Stimulated activated CD8-positive, alpha-beta memory T cell treated with anti-CD3 and anti-CD28 coated beads, Interleukin-7, amount 100 ng/mL, for 24 hours (primary cell): ENCODE measurements at places on chromosomes 6 and 20.

DNA sequence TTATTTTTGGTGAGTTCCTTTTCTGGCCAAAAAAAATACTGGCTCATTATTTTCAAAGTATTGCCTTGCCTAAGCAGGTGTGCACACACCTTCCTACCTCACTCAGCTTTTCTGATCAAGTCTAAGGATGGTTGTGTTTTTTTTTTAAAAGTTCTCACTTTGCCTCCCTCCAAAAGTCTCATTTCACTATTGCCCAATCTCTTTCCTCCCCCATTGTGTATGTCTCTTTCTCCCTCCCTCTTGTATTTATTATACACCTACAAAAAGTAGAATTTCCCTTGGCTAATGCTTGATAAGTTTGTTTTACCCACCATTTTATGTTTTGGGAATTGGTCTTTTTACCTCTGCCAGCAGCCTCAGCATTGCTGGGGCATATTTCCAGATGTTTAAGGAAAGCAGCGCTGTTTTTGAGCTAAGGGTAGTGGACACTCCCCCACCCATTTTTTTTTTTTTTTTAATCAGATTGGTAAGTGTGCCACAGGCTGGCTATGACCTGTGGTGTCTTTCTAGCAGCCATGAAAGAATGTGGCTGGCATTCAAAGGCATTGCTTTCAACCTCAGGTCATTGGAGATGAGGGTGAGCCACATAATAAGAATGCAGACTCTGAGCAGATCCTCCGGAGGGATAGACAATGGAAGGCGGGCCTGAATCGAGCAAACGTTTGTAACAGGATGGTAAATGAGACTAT is 668.6 kb downstream of the UTRN start:
- no peak for DNase-seq

DNA sequence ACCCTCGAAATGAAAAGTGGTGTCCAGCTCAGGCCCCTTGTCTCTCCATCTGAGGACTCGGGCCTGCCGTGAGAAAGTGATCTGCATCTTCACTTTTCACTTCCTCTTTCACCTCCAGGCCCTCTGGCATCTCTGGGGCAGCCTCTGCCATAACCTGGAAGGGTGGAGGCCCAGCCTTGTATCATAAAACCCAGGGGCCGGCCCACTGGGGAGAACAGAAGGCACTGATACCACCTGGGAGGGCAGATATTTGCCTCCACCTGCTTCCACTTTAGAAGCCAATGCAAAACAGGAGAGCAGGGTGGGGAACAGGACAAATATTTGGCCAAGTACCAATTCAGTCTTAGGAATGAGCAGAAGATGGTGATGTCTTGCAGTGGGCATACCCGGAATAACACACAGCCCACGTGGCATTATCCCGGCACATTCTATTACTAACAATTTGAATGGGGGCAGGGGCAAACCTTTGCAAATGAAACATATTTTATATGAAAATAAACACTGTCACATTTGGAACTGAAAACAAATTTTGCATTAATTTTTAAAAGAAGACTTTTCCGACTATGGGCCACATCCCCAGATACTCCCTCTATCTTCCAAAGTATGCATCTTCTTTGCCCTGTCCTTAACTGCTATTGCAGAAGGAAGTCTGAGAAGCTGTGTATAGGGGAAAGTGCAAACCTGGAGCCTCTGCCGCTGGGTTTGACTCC is 69.2 kb upstream of the TBC1D7 start:
- DNase-seq: no peak

DNA sequence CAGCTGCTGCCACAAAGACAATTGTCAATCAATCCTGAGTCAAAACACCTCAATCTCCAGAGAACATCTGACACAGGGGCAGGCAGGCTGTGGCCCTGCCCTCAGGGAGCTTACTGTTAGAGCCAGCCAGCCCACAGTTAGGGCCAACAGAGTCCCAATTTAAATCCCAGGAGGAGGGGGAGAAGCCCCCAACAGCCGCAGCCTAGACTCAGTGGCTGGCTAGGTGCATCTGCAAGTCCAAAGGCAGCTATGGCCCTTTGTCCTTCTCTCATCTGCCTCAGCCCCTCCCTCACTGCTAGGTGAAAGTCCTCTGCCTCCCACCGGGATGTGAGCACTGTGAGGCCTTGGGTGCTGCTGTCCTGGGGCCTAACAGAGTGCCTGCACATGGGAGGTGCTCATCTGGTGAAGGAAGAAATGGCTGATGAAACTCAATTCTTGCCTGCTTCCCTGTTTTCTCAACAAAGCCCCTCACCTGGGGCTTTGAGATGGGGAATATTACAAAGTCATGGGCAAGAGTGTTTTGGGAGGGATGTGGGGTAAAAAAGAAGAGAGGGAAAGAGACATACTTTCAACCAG is 33.7 kb upstream of the VEGFA start:
- no peak for DNase-seq

DNA sequence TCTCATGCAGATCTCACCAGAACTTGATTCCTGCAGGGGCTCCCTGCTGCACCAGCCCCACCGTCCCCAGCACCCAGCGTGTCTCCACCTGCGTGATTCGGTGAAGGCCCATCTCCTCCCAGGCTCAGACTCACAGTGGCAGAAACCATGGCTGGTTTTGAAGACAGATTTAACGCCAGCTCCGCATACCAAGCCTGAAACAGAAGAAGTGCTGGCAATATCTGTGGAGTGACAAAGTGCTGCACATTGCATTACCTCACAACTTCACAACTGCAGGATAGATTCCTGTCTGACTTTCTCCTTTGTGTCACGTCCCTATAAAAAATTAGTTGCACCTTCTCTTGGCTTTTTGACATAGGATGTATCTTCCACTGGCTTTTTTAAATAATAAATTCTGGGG is 120.7 kb downstream of the TTLL2 start:
- no peak for DNase-seq

DNA sequence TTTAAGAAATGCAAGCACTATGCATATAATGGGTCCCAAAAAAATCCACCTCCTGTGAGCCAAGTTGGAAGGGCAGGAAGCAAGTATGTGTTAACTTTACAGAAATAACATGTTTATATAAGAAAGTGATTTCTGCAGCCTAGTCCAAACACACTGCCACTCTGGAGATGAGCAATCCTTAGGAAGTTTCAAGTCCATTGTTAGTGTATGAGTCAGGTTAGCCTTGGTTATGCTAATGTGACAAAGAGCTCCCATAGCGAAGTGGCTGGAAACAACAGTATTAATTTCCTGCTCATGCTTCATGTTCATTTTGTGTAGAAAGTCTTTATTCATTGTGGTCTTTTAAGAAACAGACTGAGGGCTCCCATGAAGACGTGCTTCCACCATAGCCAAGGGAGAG is 121.4 kb downstream of the TBXT start:
- DNase-seq: no peak

DNA sequence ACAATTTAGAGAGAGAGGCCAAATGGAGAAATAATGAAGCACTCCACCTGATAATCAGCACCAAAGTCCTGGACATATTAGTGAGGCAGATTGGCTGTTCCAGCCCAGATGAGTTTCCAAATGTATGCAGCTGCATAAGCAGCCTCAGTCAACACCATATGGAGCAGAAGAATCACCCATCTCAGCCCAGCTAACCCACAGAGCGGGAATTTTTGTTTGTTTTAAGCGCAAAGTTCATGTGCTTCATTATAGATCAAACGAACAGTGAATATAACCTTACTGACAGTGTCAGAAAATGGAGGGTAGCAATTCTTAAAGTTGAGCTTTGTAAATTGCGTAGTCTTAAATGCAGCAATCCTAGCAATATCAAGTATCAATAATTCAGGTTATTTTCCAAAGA is 234.0 kb upstream of the CEP162 start:
- no peak for DNase-seq

- DNase-seq: no peak
Observed at GRCh38 chr20:48691523-48691922, 136.3 kb downstream of the PREX1 start.

DNA sequence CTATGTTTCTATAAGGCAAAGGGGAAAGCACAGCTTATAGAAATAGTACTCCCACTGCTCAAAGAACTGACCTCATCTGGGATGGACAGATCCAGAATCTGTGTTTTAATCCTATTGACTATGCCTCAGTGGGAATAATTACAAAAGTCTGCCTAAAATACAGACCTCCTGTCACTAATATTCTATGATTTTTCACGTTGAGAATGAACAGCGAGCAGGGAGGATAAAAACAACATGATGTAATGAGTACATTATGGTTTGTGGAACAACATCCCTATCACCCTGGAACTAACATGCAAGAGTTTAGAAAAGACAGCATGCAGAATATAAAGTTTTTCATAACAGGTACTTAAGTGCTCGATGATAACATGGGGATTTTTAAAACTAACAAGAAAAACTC is 53.9 kb downstream of the EPHA7 start:
- no peak for DNase-seq

- DNase-seq: no peak
Observed at GRCh38 chr6:170127151-170127550, 163.7 kb downstream of the DLL1 start.

DNA sequence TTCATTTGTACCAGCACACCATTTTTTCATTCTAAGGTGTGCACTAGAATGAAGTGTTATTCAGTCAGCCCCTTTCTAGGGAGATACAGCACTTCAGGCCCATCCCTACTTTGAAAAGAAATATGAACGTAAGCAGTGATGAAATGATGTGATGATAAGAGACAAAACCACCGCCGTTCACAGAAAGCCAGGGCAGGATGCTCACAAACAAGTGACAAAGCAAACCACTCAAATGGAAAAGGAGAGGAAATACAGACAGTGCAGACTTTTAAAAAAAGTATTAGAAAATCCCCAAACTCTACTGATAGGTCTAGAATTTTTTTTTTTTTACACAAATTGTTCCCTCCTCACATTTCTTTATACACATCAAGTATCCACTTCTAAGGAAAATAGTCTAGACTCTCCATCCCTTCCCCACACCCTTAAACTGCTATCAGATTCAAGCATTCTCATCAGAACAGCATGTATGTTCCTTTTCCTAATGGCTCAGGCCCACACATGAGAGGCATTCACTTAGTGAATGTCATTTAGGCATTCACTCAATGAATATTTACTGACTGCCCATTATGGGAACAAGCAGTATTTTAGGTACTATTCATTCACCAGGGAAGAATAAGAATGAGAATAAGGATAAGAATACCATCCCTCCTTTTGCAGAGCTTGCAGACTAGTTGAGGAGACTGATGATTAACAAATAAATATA is 243.5 kb downstream of the GMPR start:
- DNase-seq: no peak

DNA sequence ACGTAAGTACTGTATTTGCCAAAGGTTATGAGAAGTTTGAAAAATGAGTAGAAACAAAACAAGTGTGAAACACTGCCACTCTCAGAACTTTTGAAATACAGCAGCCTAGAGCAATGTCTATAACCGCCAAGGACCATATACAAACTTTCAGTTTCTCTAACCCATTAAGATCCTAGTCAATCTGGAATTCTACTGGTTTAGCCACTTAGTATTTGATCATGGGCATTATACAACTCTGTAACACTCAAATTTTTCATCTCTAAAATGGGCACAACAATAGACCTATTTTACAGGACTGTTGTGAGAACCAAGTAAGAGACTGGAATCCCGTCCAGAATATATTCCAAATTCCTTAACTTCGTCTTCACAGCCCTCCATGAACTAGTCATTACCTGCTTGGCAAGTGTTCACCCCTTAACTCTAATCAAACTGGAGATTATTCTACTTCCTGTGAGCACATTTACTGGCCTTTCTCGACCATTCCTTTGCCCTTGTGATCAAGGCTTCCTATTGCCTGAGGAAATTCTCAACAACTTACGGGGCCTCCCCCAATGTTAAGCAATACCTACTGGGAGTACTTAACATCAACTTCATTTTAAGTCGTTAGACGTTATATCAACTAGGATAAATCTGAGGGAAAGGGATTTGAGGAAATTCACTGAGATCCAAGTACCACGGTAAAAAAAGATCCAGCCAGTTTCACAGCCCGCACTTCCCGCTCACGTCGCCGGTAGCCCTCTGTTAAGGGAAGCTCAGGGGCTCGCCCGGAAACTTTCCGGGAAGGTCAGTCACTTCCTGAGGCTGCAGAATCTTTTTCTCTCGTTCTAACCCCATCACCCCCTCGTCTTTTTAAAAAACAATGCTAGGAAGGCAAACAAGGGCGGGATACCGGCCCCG is 1.1 kb downstream of the EIF2S2 start:
- no peak for DNase-seq

GRCh38 chr6:157528931-157529653 is 148.1 kb downstream of the ZDHHC14 start:
- no peak for DNase-seq

GRCh38 chr20:15482525-15482924 is 1090.7 kb downstream of the KIF16B start:
- no peak for DNase-seq

- DNase-seq: no peak
Observed at GRCh38 chr20:50550531-50550930, 40.3 kb downstream of the PTPN1 start.

GRCh38 chr6:109397020-109397419 is 14.8 kb upstream of the CD164 start:
- no peak for DNase-seq

DNA sequence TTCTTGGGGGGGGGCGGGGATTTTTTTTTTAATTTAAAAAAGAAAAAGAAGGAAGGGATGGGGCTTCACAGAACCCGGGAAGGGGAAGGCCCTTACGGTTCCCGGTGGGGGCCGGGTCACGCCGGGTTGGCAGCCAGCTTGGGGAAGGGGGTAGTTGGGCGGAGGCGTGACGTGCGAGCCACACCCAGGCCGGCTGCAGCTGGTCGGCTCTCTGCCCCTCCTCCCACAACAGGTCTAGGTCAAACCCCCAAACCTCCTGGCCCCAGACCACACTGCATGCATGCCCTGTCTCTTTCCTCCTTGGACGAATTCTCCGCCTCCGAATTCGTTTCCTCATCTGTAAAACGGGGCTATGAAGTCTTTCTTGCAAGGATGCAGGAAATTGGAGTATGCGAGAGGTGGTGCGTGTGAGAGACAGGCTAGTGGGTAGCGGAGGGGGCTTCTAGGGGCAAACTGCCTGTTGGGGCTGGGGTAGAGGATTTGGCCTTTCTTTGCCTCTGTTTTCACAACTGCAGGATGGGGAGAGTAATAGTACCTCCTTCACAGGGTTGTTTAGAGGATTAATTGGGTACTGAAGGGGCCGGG is 828 bp downstream of the HCK start:
- DNase-seq: no peak

- no peak for DNase-seq
Observed at GRCh38 chr6:16476861-16477260, 238.5 kb downstream of the GMPR start.
